ENCODE measurements at places on chromosomes 7 and 10. TPM values are rescaled to one million over a fixed set of nuclear protein-coding genes. Genes with fewer than 3 reads are reported as not detected.
A peak's percentile ranks its signal among the peaks of the same experiment; 100 is the strongest.

- H3K36me3 ChIP-seq = no peaks in the 10 kb centered on the region
- peaks cover 25% of the 10 kb centered on the region for H3K4me1 ChIP-seq
- no peak overlapping the region for H3K4me3 ChIP-seq
- no peak for DNase-seq
- peak overlapping the region; percentile 48 for H3K27ac ChIP-seq
These were observed 357.2 kb downstream of the LRMDA start for GRCh38 chr10:75788394-75789205.

DNA sequence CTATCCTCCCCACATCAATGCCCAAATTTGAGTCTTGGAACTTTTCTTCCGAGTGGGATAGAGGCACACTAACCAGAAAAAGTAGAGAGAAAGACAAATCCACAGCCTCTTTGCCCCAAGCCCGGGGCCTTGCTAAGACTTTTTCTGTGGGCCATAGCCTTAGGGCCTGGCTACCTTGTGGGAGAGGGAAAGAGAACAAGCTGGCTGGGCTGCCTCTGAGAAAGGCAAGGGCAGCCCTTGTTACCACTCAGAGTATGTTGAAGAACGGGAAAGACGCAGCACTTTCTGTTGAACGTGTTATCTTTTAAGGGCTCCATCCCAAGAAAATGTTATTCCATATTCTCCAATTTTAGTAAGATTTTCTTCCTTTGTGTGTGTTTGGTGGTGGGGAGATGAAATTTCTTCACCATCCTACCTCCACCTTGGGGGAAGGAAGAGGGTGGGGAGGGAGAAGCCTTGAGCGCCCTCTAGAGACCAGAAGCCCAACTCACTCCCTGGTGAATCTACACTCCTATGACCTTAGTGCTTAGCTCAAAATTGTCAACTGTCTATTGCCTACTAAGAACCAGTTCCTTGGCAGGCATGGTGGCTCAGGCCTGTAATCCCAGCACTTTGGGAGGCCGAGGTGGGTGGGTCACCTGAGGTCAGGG, 3.9 kb upstream of the NRF1 start:
- H3K27ac ChIP-seq = no peak overlapping the region
- H3K36me3 ChIP-seq = no peaks in the 10 kb centered on the region
- H3K4me3 ChIP-seq = no peak overlapping the region
- H3K27me3 ChIP-seq = no peaks in the 10 kb centered on the region

DNA sequence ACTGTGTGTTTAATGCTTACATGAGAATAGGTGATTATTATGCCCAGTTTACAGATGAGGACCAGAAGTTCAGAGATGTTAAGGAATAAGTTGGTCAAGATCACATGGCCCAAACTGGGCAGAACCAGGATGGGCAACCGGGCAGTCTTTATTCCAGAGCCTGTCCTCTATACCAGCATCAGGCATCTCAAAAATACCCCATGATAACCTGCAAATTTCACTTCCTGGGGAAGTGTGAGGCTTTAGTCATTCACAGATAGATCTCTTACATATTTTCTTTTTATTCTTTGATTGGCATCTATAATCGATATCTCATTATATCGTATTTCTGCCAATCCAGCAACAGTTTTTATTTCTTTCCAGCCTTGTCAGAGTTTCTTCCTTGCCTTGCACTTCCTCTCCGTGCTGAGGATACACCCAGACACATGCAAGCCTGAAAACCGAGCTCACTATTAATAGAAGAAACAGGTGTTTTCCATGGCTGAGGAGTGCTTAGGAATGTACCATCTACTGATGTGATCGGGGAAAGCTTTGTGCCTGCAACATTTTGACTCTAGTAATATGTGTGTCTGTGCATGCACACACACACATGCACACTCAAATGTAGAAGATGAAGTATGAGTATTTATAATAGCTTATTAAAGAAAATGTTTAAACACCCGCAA, 82.4 kb downstream of the CREM start:
- no peaks in the 10 kb centered on the region for H3K27me3 ChIP-seq
- H3K36me3 ChIP-seq = no peaks in the 10 kb centered on the region
- DNase-seq = no peak
- H3K4me3 ChIP-seq = no peak overlapping the region
- H3K27ac ChIP-seq = peak overlapping the region; percentile 9

LLCFC1 gene
- not detected for total RNA-seq

DNA sequence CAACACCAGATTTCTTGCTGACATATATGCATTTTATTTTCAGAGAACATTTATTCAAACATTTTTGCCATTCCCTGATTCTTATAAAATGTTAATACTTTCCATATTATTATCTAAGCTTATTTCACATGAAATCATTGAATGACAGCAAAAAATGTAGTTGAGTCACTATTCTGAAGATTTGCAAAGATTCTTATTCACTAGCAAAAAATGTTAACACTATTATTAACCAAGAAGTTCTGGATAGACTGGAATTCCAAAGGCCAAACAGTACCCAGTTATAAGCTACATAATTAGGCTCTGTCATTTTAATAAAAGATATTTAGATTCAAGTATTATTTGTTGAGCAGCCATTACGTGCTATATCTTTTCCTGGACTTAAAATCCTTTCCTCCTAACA, 4.3 kb downstream of the GSTO2 start:
- DNase-seq = no peak
- no peaks in the 10 kb centered on the region for H3K4me1 ChIP-seq
- H3K27me3 ChIP-seq = peaks cover 15% of the 10 kb centered on the region

CHCHD2 gene
- total RNA-seq = 438 TPM

HOXA13 gene
- total RNA-seq = 9.4 TPM

DNA sequence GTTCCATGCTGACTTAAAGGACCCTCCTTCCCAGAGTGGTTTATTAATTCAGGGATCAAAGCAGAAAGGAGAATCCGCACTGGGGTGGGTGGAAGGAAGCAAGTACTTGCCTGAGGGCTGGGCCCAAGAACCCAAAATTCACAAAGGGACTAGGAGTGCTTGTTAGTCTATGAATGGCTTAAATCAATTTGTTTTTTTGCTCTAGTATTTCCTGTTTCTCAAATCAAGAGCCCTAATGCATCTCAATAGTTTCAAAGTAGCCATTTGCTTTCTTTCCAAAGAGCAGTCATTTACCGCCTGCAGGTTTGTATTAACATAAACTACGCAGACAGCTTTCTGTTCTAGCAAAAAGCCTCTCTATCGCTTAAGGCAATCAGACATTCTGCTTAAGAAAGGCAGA, 44.2 kb upstream of the SLC35G1 start:
- no peaks in the 10 kb centered on the region for H3K27me3 ChIP-seq
- no peak overlapping the region for H3K27ac ChIP-seq

LBX1 gene
- total RNA-seq = not detected

DNA sequence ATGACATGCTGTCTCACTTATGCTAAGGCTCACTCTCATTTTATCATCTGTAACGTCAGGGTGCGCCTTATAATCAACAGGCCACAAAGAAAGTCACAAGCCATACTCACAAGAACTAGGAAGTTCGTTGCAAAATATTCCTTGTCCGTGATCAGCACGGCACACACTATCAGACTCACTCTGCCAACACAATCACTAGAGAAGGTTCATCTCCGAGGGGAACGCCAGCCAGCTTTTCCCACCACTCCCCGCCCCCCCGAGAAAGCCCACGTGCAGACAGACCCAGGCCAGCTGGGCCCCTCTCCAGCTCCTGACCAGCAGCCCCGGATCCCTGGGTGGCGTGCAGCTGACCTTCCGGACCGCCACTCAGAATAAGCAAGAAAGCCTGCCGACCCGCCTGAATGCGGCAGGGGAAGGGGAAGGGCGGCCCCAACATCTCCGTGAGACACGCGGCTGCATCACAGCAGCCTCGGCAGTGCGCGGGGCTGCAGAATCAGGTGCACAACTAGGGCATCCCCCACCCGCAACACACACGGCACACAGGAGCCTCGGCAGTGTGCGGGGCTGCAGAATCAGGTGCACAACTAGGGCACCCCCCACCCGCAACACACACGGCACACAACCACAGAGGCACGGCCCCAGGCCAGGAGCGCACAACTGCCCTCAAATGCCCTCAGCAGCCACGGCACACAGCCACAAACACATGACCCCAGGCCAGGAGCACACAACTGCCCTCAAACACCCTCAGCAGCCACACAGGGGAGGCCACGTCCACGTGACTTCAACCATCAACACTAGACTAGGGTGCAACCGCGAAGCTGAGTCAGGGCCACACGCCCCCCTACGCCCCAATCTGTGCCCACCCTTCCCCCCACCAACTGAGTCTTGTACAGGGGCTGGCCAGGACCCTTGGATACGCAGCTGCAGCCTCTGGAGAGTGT, 2.5 kb upstream of the GPR146 start:
- H3K27ac ChIP-seq = no peak overlapping the region
- H3K36me3 ChIP-seq = no peaks in the 10 kb centered on the region
- no peaks in the 10 kb centered on the region for H3K4me1 ChIP-seq
- no peaks in the 10 kb centered on the region for H3K27me3 ChIP-seq
- no peak for DNase-seq
- H3K4me3 ChIP-seq = no peak overlapping the region

NEURL1 gene
- total RNA-seq = 0.55 TPM

SFTPD gene
- not detected for total RNA-seq

TEX36 gene
- not detected for total RNA-seq

DNA sequence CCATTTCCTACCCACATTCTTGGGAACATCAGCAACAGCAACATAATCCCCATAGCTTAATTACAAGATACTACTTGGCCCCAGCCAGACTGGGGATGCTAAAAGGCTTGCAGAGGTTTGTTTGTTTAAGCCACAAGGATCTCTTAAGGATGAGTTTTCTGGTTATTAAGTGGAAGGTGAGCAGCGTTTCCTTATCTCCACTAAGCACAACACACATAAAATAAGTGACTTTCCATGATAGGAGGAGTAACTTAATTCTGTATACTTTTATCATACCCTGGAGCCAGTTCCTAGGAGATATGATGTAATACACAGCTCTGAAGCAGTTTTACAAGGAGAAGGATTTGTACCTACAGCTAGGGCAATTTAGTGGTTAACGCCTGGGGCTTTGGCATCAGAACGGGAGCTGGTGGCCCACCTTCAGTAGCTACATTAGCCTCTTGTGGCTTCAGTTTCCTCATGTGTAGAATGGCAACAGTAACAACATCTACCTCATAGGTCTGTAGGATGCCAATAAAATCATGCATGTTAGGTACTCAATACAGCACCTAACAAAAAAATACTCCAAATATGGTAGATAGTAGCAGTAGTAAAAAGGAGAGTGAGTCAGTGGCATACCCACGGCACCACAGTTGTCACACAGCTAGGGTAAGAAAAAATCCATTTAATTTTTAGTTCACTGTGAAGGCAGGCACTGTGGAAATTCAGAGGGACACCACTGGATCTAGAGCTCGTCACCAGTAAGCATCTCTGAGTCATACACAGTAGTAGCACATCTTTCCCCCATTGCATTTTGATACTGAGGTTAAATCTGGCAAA, 55.2 kb downstream of the DOCK4 start:
- no peaks in the 10 kb centered on the region for H3K36me3 ChIP-seq
- H3K4me3 ChIP-seq = no peak overlapping the region
- no peaks in the 10 kb centered on the region for H3K27me3 ChIP-seq
- no peak for DNase-seq
- H3K4me1 ChIP-seq = no peaks in the 10 kb centered on the region

GNAI1 gene
- 66.0 TPM for total RNA-seq

BRAT1 gene
- total RNA-seq = 17.8 TPM

DNA sequence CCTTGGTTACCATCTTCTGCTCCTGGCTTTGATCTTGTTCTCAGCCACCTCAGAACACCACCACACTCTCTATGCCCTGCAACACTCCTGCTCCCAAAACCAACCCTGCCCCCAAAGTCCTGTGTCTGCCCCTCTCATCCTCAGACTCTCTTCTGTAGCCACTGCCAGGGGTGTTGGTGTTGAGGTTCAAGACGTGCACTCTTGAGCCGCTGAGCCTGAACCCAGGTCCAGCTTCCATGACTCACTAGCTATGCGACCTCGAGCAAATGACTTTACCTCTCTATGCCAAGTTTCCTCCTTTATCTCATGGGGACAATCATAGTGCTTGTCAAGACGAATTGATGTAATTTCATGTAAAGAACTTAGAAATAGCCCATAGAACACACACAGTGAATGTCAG, 840 bp upstream of the ATP6V0A4 start:
- no peak overlapping the region for H3K27ac ChIP-seq
- H3K36me3 ChIP-seq = no peaks in the 10 kb centered on the region
- H3K4me3 ChIP-seq = no peak overlapping the region
- H3K27me3 ChIP-seq = no peaks in the 10 kb centered on the region

- no peaks in the 10 kb centered on the region for H3K27me3 ChIP-seq
- H3K27ac ChIP-seq = no peak overlapping the region
- no peak overlapping the region for H3K4me3 ChIP-seq
These were observed 74.3 kb upstream of the CSTF2T start for GRCh38 chr10:51773681-51774080.

DNA sequence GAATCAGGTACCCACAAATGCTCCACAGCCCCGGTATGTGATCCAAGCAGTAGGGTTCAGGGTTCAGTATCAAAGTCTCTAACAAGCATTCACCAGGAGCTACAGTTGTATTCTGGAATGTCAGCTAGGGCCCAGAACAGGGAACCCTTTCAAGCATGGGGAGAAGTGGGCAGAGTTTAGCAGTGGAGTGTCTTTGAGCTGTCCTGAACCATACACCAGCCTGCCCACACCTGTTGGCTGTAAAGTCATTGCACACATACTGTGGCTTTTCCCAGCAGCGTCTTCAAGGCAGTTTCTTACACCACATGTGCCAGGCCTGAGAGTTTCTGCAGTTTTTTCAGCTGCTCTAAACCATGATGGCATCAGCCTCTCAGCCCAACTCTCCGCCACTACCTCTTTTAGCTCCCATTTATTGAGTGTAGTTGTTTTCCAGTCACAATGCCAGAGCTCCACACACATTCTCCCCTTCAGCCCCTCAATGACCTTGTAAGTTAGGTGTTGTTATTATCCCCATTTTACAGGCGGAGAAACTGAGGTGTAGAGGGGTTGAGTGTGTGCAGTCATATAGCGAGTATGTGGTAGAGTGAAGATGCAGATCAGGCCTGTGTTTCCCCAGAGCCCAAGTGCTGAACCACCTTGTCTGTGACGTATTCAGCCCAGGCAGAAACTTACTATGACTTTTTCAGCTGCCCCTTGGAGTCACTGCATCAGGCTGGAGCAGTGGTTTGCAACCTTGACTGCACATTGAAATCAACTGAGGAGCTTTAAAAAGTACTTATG, 83.1 kb downstream of the CHN2 start:
- H3K4me1 ChIP-seq = no peaks in the 10 kb centered on the region
- no peak overlapping the region for H3K4me3 ChIP-seq
- H3K27ac ChIP-seq = no peak overlapping the region
- H3K27me3 ChIP-seq = no peaks in the 10 kb centered on the region
- no peaks in the 10 kb centered on the region for H3K36me3 ChIP-seq
